Kidney glomerular epithelial cell (primary cell): ENCODE measurements at places on chromosomes 12 and 14.
A peak's percentile ranks its signal among the peaks of the same experiment; 100 is the strongest.

GRCh38 chr12:25884024-25884919, 74.2 kb upstream of the RASSF8 start:
- DNase-seq: no peak

DNA sequence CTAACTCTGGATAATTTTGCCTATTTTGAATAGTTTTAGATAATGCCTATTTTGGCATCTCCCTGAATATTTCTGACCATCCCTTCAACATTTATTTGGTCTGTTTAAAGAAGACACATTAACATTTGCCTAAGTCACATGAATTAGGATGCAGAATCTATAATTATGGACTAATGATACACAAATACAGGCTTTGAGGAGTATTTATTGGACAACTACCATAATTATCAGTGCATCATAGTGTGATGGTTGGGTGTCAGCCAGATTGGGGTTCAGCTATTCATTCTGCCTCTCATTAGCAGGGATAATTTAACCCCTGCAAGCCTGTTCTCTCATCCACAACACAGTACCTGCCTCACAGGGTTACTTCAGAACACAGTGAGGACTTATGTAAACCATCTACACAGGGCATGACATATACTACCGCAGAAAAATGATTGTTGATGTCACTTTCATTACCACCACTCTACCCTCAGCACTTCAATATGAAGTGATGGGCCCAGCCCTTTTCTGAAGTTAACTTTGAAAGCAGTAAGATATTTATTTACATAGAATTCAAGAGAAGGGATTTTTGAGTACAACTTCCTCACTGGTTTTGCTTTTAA, 14.4 kb downstream of the PRKCH start:
- DNase-seq: no peak

- DNase-seq: peak; percentile 81
Measured at GRCh38 chr12:39103552-39104165, 198.3 kb upstream of the CPNE8 start.

GRCh38 chr12:11500188-11500860, 105.0 kb upstream of the PRB2 start:
- peak; percentile 75 for DNase-seq

DNA sequence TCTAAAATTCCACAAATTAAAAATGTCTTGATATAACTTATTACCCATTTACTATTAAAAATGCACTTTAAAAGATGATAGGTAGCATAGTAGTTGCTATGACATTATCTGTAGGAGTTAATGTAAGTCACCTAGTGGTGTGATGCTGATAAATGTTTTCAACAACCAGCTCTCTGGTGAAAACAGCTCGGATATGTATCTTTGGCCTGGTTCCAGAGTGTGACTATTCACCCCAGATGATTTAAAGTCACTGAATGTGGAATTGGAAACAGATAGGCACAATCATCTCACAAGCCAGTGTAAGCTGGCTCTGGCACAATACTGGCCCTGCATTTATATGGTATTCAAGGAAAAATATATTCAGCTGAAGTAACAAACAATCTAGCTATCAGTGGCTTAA, 9.2 kb upstream of the CCDC196 start:
- DNase-seq: peak; percentile 64

DNA sequence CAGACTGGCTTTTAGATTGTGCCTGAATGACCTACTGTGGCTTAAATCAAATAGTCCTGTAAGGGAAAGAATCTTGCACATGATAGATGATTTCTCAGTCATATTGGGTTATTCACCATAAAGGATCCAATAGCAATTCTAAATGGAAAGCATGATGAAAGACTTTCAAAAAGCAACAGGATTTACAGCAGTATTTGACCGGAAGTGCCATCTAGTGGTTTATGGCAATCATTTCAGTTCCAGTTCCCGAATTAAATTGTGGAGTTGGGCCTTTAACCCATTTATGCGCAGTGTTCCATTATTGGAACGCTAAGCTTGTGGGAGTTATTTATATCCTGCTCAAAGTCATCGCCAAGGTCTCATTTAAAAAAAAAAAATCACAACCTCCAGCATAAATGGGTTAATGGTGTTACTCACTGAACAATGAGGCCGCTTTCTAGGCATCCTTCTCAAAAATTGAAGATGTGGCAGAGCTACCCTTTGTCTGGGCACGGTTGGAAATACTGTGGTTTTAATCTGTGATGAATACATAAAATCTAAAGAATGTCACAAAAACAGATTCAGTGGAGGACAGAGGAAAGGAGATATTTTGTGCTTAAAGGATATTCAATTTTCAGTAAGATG, 60.8 kb upstream of the REP15 start:
- DNase-seq: peak; percentile 27

DNA sequence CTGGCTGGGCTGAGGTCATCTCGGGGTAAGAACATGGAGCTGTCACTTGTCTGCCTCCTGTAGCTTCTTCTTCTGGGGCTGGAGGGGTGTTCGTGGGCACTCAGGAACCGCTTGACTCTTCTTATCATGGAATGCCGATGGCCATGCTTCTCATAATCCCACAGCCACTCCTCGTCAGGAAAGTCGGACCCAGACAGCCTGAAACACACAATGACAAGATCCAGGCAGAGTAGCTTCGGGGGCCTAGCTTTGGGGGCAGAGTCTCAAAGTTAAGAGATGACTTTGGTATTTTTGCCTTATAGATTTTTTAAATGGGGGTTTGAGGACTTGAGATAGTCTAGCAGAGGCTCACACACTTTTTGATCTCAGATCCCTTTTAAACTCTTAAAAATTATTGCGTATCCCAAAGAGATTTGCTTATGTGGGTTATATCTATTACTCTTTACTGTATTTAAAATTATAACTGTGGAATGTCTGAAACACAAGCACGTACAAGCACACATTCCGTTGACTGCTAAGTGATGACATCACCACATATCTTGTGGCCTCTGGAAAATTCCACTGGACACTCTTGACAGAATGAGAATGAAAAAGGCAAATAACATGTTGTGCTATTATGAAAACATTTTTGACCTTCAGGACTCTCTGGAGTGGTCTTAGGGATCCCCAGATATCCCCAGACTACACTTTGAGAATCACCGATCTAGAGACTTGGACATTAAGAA, 43.3 kb downstream of the BEST3 start:
- peak; percentile 81 for DNase-seq

GRCh38 chr14:78153064-78153341, 17.2 kb upstream of the NRXN3 start:
- DNase-seq: no peak

- DNase-seq: no peak
Measured at GRCh38 chr12:3137268-3137781, 60.1 kb downstream of the TSPAN9 start.

- DNase-seq: no peak
Measured at GRCh38 chr12:54578778-54579177, 9.7 kb downstream of the PPP1R1A start.

DNA sequence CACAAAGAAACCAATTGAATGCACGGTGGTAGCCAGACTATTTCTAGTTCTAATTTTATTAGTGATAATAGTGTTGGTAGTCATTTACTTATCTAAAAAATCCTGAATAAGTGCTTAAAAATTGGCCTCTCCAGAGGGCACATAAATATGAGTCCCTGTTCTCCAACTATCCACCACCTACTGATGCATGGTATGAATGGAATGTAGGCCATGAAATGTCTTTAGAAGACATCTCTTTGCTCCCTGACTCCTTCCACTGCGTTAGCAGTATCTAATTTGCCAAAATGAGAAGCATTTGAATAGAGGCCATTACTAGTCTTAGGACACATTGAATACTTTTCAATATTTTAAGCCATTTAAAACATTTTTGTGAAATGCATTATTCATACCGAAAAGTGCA, 261.7 kb downstream of the LRFN5 start:
- no peak for DNase-seq

- DNase-seq: no peak
Measured at GRCh38 chr14:101441710-101442109, 119.6 kb upstream of the DIO3 start.

GRCh38 chr12:1829306-1829900, 9.0 kb downstream of the LRTM2 start:
- DNase-seq: no peak

DNA sequence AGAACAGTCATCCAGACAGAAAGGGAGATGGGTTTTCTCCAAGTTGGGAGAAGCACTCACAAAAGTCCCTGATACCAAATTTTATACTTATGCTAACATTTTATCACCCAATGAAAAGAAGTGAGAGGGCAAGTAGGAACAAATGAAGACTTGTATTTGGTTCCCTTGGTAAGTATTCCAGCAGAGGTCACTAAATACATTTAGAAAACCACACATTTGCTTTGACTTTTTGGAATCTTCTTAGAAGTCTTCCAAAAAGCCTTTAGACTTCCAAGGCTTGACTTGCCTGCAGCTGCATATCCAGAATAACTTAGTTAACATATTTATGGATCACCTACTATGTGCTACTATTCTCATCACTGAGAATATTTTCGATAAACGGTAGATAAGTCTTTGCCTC, 3.1 kb upstream of the GYS2 start:
- no peak for DNase-seq

DNA sequence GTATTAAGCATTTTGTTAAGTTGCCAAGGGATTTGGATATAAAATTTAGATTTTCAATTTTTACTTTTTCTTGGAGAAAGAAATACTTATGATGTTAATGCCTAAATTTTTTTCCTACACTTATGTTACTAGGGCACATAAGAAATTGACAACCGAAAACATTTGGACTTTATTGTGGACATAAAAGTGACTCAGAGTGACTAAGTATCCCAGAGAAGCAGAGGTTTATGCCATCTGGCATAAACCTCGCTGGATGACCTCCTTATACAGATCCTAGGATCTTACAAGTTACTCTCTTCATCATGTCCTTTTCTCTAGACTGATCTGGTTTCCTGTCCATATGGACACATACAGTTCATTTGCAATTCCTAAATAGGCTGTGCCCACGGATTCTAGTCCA, 89.8 kb downstream of the RERG start:
- DNase-seq: peak; percentile 13

DNA sequence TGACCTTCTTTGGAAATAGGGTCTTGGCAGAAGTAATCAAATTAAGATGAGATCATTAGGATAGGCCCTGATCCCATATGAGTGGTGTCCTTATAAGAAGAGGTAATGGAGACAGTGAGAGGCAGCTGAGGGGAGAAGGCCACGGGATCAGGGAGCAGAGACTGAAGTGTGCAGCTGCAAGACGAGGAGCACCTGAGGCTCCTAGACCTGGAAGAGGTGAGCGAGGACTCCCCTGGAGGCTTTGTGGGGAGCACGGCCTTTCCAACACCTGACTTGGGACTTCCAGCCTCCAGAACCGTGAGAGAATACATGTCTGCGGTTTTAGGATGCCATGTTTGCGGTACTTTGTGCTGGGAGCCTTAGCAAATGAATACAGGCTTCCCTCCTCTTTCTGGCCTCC, 37.5 kb downstream of the LRTM2 start:
- no peak for DNase-seq

GRCh38 chr12:12890543-12891079, 751 bp upstream of the GPRC5A start:
- DNase-seq: peak; percentile 61

- DNase-seq: no peak
Measured at GRCh38 chr14:69042787-69043444, 63.8 kb upstream of the ACTN1 start.

DNA sequence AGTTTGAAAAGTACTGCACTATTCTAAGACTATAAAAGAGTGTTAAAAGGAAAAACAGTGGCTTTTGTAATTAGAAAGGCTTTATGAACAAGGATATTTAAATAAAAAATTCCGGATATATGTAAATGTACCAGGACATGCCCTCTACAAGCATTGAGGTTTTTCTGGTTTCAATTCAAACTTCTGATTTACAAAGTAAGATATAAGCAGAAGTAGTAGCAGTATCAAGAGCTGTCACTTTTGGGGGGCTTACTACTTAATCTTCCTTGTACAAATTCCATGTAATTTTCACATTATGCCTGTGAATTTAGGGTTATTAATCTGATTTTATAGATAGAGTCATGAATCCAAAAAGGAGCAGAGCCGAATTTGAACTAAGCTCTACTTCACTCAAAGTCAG, 170.3 kb upstream of the ATP2B1 start:
- DNase-seq: no peak

DNA sequence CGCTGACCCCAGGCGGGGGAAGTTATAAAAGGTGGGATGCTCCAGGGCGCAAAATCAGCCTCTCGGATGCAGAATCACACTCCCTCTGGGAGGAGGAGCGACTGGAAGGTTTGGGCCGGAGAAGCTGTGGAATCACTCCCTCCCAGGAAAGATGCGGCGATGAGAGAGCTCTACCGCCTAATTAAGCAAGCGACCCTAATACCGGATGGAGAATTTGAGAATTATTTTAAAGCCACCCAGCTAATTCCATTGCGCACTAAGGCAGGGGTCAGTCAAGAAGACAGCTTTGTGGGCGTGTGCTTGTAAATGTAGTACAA, 1.9 kb downstream of the COL2A1 start:
- no peak for DNase-seq

GRCh38 chr12:12338527-12339168, 11.4 kb downstream of the MANSC1 start:
- DNase-seq: no peak

DNA sequence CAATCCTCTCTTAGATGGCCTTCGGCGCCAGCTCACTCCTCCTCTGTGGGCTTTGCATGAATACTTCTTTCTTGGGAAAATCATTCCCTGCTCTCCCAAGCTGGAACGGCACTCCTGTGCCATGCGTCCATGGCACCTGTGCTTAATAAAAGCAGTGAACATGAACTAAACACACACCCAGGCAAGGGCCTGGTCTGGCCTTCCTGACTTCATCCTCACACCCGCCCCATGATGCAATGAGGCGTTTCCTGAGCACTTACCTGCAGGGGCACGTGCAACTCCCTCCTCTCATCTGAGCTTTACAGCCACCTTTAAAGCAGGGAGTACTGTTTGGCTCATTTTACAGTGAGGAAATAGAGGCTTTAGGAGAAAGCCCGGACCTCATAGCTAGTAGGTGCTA, 219.8 kb downstream of the SLC41A2 start:
- DNase-seq: no peak

DNA sequence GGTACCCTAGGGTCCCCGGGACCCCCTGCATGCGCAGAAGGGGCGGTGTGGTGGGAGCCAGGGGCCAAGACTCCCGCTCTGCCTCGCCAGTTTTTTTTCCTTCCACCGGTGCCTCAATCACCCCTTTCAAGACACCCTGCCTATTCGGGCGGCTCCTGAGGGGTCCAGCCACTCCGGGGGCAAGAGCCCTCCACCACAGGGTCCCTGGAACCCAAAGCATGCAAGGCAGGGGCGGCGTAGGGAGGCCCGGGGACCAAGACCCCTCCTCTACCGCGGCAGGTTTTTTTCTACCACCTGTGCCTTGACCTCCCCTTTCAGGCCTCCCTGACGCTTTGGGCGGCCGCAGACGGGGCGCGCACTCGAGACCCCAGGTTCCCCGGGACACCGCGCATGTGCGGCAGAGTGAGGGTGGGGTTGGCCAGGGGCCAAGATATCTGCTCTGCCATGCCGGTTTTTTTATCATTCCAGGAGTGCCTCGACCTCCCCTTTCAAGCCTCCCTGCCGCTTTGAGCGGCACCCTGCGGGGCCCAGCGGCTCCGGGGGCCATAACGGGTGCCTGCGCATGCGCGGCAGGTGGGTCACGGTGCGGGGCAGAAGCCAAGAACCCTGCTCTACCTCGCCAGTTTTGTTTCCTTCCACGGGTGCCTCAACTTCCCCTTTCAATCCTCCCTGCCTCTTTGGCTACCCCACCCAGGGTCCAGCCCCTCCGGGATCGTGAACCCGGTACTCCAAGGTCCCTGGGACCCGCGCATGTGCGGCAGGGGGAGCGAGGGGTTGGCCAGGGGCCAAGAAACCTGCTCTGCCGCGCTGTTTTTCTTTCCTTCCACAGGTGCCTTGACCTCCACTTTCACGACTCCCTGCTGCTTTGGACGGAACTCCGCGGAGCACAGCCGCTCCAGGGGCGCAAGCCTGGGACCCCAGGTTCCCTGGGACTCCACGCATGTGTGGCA, 328.1 kb downstream of the ALG10 start:
- DNase-seq: no peak
